Stimulated activated CD4-positive, alpha-beta T cell treated with anti-CD3 and anti-CD28 coated beads, Interleukin-15, amount 100 ng/mL, for 48 hours (primary cell): ENCODE measurements at places on chromosomes 2 and 18.

DNA sequence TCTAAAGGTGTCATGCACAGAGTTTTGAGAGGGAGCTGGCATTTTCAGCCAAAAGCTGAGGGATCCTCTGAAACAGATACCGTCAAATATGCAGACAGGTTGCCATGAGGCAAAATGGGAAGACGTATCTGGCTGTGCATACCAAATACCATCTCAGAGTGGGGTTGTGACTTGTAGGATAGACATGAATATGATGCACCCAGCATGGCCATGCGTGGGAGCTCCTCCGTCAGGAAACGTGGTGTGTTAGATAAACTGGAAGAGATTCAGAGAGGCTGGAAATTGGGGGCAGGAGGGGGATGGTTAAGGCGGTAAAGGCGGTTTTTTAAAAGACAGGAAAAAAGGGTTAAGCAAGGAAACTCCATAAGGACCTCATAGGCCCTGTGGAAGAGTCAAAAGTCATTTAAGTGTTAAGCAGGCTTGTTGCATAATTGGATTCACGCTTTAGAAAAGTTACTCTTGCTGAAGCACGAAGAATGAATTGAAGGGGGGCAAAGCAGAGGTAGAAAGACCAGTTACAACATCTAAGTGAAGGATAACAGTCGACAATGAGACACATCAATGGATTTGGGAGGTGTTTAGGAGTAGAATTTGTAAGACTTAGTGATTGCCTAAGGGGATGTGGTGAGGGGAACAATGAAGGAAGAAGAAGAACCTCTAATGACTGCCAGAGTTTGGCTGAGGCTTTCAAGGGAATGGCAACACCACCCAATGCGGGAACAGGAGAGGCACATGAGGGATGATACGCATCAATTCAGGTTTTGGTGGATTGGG is 139.6 kb upstream of the CTAGE1 start:
- DNase-seq, result no peak

DNA sequence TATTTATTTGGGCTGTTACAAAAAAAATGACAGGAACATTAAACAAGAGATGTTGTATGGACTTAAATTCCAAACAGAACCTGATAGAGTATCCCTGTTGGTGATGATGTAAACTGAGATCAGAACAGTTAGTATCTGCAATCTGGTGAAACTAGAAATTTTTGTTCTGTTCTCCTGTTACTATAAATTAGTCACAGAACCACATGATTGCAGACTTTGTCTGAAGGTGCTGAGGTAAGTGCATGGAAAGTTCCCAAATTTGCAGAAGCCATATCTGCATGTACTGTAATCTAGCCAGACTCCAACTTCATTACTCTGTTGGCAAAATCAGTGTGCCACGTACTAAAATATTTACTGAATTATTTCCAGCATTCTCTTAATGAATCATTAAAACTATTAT is 516.3 kb upstream of the FSIP2 start:
- no peak for DNase-seq

DNA sequence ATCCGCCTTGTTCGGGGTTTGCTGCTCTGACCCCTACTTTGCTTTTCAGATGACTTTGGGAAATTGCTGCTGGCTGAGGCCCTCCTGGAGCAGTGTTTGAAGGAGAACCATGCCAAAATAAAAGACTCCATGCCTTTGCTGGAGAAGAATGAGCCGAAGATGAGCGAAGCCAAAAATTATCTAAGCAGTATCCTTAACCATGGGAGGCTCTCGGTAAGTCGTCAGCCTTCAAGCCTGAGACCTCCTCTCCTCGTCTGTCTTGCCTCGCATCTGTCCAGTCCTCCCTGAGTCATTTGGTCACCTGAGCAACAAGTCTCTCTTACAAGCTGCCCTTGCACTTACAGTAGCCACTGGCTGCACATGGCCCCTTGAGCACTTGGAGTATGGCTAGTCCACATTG is 34.7 kb upstream of the MCFD2 start:
- no peak for DNase-seq

- no peak for DNase-seq
These were observed 9.3 kb upstream of the THADA start for GRCh38 chr2:43605079-43605655.

DNA sequence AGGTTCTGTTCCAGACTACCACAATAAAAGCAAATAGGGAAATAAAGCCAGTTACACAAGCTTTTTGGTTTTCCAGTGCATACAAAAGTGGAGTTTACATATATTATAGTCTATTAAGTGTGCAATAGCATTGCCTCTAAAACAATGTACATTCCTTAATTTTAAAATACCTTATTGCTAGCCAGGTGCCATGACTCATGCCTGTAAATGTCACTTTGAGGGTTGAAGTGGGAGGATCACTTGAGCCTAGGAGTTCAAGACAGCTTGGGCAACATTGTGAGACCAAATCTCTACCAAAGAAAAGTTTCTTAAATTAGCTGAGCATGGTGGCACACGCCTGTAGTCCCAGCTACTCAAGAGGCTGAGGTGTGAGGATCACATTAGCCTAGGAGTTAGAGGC is 52.9 kb upstream of the IMP4 start:
- DNase-seq, result no peak

- no peak for DNase-seq
These were observed 48.1 kb downstream of the HPCAL1 start for GRCh38 chr2:10350761-10351160.

DNA sequence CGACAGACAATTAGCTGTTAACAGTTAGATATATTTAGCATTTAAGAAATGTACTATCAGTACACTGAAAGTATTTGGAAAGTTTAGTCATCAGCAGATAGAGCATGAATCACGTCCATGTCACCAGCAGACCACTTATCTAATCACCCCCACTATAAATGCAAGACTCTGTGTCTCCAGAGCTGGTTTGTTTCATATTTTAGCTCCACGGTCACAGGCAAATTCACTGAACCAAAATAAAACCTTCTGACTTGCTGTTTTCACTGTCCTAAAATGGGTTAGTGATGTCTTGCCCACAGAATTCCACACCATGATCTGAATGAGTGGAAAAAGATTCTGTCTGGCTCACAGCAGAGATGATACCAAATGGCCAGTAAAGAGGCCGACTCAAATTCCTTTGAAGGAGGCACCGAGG is 64.9 kb downstream of the CDH2 start:
- DNase-seq, result no peak

GRCh38 chr2:10982931-10983701 is 71.4 kb downstream of the KCNF1 start:
- DNase-seq, result no peak

GRCh38 chr18:49072524-49072934 is 121.8 kb upstream of the SMAD7 start:
- no peak for DNase-seq

GRCh38 chr2:219408204-219408603 is 10.0 kb upstream of the DES start:
- DNase-seq, result no peak

GRCh38 chr2:65370387-65371073 is 61.9 kb downstream of the SPRED2 start:
- DNase-seq, result no peak

DNA sequence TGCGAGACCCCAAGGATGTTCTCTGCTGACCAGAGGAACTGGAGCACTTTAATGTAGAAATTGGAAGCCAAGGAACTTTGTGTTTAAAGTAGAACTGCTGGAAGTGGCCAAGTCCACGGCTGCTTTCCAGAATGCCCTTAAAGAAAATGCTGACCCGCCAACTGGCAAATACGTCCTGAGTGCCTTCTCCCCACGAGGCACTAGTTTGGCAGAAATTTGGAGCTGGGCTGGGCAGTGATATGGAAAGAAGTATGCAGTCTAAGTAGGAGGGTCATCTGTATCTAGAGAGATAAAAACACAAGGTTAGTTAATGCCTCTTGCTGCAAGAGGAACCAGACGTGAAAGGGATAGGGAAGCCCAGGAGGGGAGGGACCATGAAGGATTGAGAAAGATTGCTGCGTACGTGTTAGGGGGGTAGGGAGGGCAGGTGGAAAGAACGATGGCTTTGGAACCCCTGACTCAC is 59.3 kb upstream of the RFX8 start:
- no peak for DNase-seq

- no peak for DNase-seq
These were observed 459.8 kb upstream of the SLC14A2 start for GRCh38 chr18:45155526-45155925.

DNA sequence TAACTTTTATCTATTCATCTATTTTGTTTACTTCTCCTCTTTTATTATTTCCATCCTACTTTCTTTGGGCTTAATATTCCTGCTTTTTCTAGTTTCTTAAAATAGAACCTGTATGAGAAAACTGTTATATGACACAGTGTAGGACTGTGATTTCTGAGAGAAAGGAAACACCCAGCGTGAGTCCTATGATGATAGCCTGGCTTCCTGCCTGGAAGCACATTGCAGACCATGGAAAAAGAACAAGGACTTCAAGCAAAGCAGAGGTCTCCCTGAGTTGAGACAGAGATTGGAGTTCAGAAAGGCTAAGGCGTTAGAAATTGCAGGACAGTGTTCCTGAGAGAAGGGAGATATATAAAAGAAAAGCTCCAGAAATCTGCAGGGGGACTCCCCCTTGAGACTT is 7.8 kb downstream of the RBM44 start:
- DNase-seq, result no peak

DNA sequence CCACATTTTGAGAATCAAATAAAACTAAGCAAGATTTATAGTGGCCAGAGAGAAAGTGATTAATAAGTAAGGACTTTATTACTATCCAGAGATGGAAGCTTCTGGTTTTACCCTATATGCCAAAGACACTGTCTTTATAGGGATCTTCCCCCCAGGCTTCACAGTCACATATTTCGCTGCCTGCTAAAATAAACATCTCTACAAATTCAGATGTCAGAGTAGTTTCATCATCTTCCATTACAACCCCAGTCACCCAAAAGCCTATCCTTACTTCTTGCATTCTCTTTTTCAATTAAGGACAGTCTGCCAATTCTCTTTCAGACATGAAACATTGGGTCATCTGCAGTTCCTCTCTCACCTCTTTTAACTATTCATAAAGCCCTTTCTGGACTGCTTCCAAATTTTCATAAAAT is 28.3 kb downstream of the CREB1 start:
- no peak for DNase-seq

DNA sequence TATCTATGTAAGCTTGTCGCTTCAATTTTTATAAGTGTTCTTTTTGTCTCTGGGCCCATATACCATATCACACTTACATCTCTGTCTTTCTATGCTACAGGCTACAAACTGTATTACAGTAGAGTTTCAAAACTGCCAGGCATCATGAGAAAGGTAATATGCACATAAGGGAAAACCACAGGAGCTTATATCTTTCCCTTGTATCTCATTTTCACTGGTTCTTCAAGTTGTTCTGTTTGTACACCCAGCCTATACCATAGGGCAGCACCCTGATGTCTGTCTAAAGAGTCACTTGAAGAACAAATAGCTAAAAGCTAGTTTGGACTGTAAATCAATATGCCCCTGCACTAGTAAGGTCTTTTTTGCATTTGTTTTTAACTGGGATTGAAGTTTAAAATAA is 366.7 kb downstream of the FIGN start:
- no peak for DNase-seq

- peak; percentile 8 for DNase-seq
These were observed 47.5 kb upstream of the ACSL3 start for GRCh38 chr2:222813177-222813843.

GRCh38 chr2:98730707-98731040 is 258 bp downstream of the MGAT4A start:
- DNase-seq, result peak; percentile 34

DNA sequence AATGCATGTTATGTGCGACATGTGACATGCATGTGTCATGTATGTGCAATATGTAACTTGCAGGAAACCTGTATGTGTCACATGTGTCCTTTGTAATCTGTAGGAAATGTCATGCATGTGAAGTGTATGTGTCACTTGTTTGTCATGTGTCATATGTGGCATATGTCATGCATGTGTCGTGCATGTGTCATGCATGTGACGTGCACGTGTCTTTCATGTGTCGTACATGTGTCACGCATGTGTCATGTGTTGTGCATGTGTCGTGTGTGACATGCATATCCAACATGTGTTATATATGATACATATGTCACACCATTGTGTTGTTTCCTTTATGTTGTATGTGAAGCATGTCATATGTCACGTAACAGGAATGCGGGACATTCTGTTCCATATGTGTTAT is 2153.2 kb upstream of the PIK3C3 start:
- DNase-seq, result no peak
